ENCODE measurements at places on chromosomes 2 and 18.

DNA sequence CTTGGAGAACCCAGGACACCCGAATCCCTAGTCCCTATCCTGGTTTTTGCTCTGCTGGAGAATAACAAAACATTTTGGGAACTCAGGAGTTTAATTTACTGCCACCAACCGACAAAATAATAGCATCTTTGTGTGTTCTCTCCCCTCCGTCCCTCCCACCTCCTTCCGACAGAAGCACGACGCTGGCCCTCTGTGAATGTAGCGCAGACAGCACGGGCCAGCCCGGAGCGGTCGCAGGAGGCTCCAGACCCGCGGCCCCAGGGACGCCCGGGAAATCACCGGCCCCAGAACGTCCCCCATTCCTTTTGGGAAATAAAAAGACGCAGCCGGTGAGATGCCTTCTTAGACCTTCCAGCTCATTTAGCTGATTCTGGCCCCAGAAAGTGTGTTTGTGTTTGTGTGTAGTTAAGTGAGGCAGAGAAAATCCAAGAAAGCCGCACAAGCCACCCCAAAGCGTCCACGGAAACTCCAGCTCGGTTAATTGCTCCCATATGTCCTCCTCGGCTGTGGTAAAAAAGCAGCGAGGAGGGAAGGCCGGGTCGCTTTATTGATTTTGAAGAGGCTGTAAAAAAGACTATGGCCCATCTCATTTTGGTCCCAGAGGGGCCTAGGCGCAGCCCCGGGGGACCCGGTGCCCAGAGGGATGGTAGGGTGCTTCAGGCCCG, 577 bp upstream of the TANC1 start:
- DNase-seq = peak; percentile 84

DNA sequence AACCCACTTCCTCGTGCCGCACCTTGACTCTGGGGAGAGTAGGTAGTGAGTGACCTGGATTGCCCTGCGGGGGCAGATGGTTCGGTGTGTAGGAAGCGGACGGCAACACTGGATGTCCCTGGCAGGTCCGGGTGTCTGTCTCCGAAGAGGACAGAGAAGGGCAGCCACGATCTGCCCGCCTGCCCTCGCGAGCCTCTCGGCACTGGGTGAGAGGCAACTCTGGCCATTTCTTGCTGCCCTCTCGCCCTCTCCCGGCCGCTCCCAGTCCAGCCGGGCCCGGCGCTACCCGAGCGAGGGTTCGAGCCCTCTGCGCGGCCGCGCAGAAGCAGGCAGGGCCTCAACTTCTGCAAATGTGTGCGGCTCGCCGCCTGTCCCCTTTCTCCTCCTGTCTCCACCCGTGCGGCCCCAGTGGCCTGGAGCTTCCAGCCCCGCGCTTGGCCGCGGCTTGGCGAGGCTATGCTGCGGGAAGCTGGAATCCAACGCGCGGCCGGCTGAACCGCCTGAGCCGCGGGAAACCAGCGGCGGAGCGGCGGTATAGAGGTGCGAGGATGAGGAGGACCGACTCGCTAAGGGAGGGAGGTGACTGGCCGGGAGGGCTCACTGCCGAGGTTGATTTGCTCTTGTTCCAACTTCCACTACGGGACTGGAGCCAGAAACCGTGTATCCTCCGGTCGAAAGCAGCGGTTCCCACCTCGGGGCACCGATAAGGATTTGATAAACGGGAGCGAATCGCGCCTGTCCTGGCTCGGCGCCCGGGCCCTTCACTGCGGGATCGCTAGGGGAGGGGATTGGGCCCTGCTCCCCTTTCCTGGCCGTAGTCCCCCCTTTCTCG, 1.5 kb downstream of the EPAS1 start:
- no peak for DNase-seq

- no peak for DNase-seq
These were observed 4.1 kb upstream of the AGXT start for GRCh38 chr2:240864475-240864874.

DNA sequence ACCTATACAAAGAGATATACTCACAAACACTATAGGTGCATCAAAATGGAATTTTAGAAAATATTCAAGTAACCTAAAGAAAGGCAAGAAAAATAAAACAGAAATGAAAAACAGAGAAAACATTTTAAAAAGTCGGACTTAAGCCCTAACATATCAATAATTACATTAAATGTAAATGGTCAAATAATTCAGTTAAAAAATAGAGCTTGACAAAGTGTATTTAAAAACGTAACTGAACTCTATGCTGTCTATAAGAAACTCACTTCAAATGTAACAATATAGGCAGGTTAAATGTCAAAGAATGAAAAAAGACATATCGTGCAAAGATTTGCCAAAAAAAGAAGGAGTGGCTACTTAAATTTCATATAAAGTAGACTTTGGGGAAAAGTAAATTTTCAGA, 163.9 kb downstream of the ACOXL start:
- no peak for DNase-seq

DNA sequence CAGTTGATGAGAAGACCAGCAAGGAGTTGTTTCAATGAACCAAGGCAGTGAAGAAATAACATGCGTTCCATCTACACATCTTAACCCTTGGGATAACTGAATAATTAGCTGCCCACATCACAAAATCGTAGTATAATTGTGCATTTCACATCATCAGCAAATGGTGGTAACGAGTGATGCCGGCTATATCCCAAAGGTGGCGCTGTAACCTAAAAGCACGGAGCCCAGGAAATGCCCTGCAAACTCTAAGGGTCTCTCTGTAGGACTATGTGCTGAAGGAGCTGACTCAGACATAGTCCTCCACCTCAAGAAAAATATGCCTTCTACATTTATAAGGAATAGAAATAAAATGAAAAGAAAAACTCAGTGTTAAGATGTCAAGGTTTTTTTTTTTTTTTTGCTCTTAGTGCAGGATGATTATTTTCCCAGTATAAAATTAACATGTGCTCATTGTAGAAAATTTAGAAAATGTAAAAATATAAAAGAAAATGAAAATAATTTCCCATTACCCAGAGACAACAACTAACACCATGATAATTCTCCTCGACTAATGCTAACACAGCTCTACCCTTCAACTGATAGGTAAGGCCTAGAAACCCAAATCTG, 23.1 kb upstream of the DSG3 start:
- no peak for DNase-seq

DNA sequence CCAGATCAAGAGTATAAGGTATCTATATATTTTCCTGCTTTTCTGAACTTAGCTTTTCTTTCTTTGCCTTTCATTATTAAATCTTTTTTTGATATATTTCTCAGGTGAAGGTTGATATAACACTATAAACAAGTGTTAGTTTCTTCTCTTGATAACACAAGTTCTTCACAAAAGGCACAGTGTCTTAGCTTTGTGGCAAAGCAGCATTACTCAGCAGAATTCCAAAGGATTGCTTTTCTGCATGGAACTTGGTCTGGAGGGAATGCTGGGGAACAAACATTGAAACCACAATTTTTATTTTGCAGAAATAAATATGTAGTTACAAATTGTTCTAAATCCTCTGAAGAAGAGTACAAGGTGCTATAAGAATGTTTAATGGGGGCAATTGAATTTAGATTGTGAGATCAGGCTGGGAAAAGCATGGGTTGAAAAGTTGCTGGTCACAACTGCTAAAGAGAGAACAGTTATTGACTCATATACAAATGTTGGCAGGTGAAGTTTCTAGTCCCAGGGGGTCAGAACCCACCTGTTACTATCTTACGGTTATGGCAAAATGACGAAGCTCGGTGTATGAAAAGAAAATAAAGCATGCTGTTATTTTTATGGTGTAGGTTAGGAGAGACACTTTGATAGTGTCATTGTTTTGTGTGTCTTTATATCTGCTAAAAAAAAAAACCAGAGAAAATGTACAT, 68.2 kb downstream of the UBR3 start:
- DNase-seq = peak; percentile 73

DNA sequence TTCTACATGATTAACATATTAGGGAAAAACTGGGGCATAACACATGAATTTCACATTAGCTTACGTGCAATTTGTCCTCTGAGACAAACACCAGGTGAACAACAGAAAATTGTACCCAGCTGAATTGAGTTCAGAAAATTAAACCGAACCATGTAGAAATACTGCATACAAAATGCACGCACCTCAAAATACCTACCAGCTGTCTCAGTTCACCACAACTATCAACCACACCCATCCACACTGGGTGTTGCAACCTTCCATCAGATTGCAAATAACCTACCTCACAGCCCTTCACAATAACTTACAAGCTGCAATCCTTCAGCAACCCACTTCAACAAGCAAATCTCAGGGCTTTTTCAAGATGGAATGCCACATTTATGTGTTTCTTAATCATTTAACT, 55.9 kb downstream of the UNC50 start:
- DNase-seq = no peak

GRCh38 chr2:174600349-174600748, 2.7 kb upstream of the WIPF1 start:
- no peak for DNase-seq

DNA sequence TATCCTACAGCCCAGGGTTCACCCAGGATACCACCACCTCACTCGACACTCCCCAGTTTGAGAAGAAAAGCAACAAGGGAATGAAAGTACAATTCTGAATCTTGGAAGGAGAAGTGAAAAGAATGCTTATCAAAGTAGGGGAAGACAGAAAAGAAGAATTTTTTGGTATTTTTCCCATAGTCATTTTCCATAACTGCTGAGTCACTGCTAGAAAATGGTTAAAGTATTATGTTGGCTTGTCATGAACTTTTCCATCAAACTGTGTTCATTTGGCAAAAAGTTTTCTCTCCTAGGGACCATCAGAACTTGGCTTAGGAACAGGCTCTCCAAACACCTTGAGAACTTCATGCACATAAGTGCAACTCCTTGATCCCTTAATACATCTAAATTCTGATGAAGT, 192.0 kb downstream of the BCL11A start:
- no peak for DNase-seq

GRCh38 chr2:164782323-164782722, 59.3 kb downstream of the COBLL1 start:
- no peak for DNase-seq

GRCh38 chr2:24742730-24743129, 50.5 kb downstream of the PTRHD1 start:
- no peak for DNase-seq

Measured in pons (tissue), 1 donor.